ENCODE measurements at places on chromosomes 2 and 18. TPM values are rescaled to one million over a fixed set of nuclear protein-coding genes. Genes with fewer than 3 reads are reported as not detected.

THAP4 gene
- total RNA-seq = 46.1 TPM

MAPRE2 gene
- 35.4 TPM for total RNA-seq

CROCC2 gene
- total RNA-seq = 0.26 TPM

LYPD6B gene
- 0.78 TPM for total RNA-seq

EFHD1 gene
- 10.7 TPM for total RNA-seq

LRRC30 gene
- total RNA-seq = not detected

CABYR gene
- 1.1 TPM for total RNA-seq

SEPTIN10 gene
- 83.7 TPM for total RNA-seq

DHRS9 gene
- 7.6 TPM for total RNA-seq

KCNG2 gene
- total RNA-seq = 0.46 TPM

ASB18 gene
- total RNA-seq = not detected

MEMO1 gene
- 32.2 TPM for total RNA-seq

ACMSD gene
- total RNA-seq = not detected

MGAT4A gene
- 85.8 TPM for total RNA-seq

IL18R1 gene
- total RNA-seq = 26.5 TPM

SP110 gene
- total RNA-seq = 46.9 TPM
